ENCODE measurements at places on chromosomes 13 and 19.

DNA sequence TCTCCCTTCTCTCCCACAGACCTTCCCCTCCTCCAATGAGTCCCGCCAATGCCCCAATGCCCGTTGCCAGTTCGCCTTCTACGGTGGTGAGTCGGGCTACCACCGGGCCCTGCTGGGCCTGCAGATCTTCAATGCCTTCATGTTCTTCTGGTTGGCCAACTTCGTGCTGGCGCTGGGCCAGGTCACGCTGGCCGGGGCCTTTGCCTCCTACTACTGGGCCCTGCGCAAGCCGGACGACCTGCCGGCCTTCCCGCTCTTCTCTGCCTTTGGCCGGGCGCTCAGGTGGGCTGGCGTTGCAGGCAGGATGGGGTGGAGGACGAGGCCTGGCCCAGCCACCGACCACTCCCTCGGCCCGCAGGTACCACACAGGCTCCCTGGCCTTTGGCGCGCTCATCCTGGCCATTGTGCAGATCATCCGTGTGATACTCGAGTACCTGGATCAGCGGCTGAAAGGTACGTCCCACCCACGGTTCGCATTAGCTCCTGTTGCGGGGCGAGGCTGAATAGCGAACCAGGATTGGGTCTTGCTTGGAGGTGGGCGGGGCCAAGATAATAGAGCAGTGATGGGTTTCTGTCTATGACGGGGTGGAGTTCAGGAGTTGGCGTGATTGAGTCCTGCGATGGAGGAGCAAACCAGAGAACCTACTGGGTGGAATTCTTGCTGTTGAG lies 11.1 kb downstream of the SLC44A2 start:
- DNase-seq, result no peak

DNA sequence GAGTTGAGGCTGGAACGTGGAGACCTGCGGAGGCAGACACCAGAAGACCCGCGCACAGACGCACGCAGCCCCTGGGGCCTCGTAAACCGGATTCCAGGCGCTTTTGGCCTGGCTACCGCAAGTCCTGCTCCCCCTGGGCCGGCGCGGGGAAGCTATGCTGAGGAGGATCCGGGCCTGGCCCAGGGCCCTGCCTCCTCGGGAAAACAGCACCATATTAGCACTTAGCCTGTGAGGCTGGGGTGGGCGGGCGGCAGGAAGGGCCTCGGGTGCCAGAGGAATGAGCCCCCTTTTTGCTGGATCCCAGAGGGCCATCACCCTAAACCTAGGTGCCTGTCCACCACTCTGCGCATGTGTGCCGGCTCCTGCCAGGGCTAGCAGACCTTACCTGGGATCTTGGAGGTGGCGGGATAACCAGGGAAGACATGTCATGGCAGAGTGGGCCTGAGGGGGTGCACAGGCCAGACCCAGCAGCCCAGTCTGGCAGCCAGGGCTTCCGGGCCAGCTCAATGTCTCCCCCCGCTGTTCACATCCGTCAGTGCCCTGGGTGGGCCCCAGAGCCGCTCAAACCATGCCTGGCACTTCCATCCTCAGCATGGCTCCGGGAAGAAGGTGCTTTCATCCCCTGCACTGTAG lies 7.3 kb downstream of the ELOF1 start:
- DNase-seq, result no peak

DNA sequence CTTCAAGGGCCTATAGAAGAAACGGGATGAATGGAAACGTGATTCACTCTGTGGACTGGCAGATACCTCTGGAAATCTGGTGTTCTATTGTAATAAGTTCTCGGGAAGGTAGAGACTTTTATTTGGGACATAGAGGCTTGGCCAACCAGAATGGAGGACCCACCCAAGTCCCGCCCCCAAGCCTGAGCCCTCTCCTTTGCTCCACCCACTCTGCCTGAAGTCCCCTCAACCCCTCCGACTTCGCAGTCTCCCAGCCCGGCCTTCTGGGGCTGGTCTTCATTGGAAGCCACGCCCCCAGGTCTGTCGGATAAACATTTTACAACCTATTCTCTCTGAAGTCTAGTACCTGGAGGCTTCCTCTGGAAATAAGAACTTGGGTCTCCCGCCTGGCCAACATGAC lies 16.9 kb downstream of the FBXL12 start:
- DNase-seq, result no peak

DNA sequence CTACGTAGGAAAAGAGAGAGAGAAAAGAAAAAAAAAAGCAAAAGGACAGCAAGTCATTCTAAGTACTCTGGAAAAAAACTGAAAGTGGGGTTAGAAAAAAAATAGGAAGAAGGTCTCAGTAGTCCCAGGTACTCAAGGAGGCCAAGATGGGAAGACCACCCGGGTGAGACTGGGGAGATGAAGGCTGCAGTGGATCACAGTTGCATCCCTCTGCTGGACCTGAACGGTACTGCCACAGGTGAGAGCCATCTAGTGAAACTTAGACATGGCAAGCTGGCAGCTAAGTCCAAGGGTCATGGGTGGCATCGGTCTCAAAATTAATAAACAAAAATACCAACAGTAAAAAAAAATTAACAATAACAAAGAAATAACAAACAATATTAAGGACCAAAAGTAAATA lies 41.0 kb upstream of the ZNF91 start:
- DNase-seq, result no peak

DNA sequence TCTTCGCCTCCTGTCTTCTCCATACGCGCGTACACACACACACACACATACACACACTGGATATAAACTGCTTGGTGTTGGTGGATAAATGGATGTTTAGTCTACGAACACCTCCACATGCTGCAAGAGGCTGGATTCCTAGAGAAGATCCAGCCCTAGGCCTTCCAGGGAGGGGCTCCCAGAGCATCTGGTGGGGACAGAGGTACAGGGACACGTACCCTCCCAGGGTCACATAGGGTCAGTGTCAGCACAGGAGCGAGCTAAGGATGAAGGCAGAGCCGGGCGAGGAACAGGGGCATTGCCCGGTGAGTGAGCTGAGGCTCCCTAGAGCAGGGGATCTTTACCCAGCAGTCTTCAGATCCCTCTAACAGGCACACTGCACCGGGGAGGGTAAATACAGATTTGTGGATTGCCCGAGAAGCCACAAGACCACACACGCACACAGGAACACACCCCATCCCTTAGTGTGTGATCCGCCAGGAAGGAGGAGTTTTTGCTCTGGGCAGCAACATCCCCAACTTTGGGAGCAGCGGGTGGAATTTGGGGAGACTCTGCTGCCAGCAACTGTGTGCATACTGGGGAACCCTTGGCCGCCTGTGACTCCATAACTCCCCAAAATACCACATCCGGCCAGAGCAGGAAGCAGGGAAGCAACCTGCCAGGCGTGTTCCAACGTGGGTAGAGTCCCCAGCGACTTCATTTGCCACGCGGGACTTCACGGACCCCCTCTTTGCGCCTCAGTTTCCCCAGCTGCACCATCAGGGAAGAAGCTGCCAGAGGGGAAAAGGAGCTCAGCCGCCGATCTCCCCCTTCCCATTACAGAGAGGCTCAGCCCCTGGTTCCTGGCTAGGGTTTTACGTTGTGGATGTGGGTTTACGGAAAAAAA lies 5.8 kb upstream of the TLE2 start:
- no peak for DNase-seq

GRCh38 chr19:752652-753517 lies 2.0 kb downstream of the MISP start:
- peak; percentile 85 for DNase-seq

GRCh38 chr19:11505504-11506100 lies at the start of gene ZNF653:
Gene ZNF653 (minus strand): TSS chr19:11505839. CDS start chr19:11505786, 53 bp downstream.
- peak; percentile 92 for DNase-seq

GRCh38 chr13:24012648-24013047 lies 115.3 kb upstream of the C1QTNF9B start:
- no peak for DNase-seq

DNA sequence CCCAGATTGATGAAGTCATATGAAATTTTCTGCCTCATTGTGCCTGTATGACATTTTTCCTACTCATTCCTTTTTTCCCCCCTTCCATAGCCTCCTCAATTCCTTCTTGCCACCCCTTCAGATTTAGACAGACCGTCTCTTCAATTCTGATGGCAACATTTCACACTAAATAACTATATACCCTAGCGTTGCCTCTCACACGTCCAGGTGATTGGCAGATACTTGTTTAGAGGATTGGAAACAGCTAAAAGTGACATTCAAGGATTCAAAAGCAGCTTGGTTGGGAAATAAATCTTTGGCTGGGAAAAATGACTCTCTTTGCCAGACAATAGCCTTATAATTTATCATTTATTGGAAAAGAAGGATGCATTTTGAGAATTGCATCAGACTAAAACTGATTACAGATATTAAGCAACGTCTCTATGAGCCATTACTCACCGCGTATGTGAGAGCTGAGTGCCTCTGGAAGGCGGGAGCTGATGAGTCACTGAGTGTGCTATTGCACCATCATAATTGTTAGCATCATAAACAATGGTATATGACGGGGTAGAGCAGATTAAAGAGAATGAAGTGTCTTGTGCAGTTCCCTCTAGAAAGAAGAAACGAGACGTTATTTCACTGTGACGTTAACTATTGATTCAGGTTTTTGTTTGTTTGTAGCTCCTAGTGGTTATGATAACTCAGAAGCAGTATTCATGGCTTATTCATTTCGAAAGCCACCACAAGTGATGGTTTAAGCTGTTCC lies 61.1 kb upstream of the FAM216B start:
- DNase-seq, result peak; percentile 62

GRCh38 chr13:28851422-28851821 lies 31.3 kb downstream of the MTUS2 start:
- DNase-seq, result no peak

- DNase-seq, result no peak
Measured at GRCh38 chr13:77863144-77863543, 55.5 kb downstream of the EDNRB start.

- DNase-seq, result no peak
Measured at GRCh38 chr19:10009714-10010224, 535 bp downstream of the COL5A3 start.

- peak; percentile 40 for DNase-seq
Measured at GRCh38 chr19:46954993-46955812, 64.4 kb upstream of the NPAS1 start.

GRCh38 chr13:32905063-32905863 lies 111.0 kb upstream of the KL start:
- DNase-seq, result peak; percentile 6

GRCh38 chr13:98484289-98485219 lies 92.4 kb downstream of the STK24 start:
- peak; percentile 93 for DNase-seq

DNA sequence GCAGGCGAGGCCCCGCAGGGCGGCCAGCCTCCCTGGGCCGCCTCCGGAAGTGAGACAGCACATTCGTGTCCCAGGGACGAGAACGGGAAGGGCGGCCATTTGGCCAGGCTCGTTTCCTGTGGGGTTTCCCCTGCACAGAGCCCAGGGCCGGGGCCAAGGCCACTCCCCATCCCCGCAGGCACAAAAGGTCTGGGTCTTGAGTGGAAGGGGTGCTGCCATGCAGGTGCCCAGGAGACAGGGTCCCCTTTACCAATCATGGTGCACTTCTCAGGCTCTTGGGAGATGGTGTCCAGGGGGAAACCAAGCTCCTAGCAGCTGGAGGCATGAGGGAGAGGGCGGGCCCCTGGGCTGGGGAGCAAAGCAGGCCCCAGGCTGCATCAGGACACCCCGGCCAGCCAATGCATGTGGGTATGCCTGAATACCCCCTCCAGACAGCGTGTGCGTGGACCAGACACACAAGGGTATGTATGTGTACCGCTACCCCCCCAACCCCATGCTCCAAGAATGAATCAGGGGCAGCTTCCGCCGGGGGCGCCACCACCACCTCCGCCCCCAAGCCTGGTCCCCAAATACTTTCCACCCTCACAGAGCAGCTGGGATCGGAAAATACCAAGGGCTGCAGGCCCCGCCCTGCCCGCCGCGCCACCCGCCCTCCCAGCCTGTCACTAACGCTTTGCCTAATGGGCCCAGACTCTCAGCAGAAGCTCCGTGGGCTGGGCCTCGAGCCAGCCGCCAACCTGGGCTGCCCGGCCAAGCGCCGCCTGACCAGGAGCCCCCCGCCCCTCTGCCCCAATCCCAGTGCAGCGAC lies 37.6 kb upstream of the NANOS3 start:
- peak; percentile 93 for DNase-seq

- DNase-seq, result no peak
Measured at GRCh38 chr19:19211499-19212420, at the start of gene NCAN. Gene NCAN (plus strand): TSS chr19:19211958. CDS start chr19:19216954, 4,996 bp downstream.

DNA sequence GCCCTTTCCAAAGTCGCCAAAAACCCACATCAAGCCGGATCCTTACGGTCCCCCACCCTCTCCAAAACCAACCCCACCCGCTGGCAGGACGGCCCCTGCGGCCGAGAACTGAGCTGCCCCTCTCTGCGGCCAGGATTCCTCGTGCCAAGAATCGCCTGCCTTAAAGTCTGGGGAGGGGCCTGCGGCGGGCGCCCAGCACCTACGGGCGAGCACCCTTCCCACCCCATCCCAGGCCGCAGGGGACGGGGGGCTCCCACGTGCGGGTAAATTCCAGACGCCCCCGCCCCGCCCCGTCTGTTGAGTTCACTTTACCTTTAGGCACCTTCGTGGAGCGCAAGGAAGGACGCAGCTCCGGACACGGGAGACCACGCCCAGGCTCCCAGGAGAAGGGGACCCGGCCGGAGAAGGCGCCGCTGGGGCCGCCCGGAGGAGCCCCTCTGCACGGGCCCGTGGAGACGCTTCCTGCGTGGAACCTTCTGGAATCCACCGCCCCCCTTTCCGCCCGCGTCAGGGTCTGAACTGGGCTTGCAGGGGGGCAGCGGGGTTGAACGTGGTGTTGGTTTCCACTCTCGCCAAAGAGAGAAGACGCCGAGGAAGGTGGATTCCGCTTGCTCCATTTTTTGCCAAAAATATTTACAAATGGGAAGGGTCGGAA lies 22.8 kb downstream of the ONECUT3 start:
- DNase-seq, result no peak

GRCh38 chr19:17282488-17283125 lies 906 bp downstream of the ANKLE1 start:
- peak; percentile 84 for DNase-seq

- no peak for DNase-seq
Measured at GRCh38 chr13:49777746-49778614, 14.5 kb downstream of the KPNA3 start.

DNA sequence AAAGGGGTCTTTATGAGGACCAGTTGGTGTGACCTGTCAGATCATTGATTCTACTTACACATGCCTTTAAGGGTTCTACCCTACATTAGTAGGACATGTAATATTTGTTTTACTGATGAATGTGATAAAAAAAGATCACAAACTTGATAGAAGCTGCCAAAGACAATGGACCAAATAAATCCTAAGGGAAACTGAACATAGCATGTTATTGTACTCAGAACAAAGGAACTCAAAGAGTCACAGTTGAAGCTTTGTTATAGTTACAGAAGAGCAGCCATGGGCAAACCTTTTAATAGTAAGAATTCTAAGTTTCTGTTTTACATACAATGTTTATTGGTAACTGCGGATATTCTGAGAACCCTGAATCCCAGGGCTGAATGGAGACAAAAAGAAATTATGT lies 780.1 kb downstream of the SLITRK6 start:
- no peak for DNase-seq

GRCh38 chr13:93398167-93399035 lies 171.8 kb downstream of the GPC6 start:
- no peak for DNase-seq

- DNase-seq, result no peak
Measured at GRCh38 chr19:51794885-51795490, at the start of gene FPR3. Gene FPR3 (plus strand): TSS chr19:51795157. CDS start chr19:51823749, 28,592 bp downstream.

GRCh38 chr19:43499042-43499441 lies 5.5 kb downstream of the PHLDB3 start:
- DNase-seq, result no peak

- DNase-seq, result peak; percentile 78
Measured at GRCh38 chr19:1811472-1811894, 593 bp downstream of the ATP8B3 start.

GRCh38 chr13:108609353-108609752 lies 20.1 kb upstream of the MYO16 start:
- DNase-seq, result no peak
